Activated CD8-positive, alpha-beta T cell treated with anti-CD3 and anti-CD28 coated beads, Interleukin-2, amount 10 ng/mL, durations not matched to agents 7 days and 5 days (primary cell): ENCODE measurements at places on chromosomes 12 and 14.

DNA sequence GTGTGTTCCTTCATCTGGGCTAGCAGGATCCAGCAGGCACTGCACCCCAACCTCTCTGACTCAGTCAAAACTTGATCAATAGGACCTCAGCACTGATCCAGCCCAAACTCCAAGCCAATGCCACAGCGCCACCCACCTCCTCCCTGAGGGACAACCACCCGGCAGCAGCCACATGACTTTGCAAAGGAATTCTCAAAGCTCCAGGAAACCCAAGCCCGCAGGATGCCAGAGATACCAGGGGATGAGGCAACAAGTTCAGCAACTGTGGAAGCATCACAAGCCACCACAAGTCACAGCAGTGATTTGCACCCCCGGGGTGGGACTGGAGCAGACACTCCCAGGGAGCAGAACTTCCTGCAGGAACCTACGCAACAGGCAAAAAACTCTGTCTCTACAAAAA lies 37.3 kb downstream of the ACTN1 start:
- H3K4me3 ChIP-seq: no peak overlapping the region
- DNase-seq: no peak
- H3K27me3 ChIP-seq: no peaks in the 10 kb centered on the region
- no peak overlapping the region for H3K27ac ChIP-seq
- peaks cover 2% of the 10 kb centered on the region for H3K36me3 ChIP-seq
- H3K4me1 ChIP-seq: peaks cover 60% of the 10 kb centered on the region

- peaks cover 11% of the 10 kb centered on the region for H3K4me1 ChIP-seq
- H3K27ac ChIP-seq: peak overlapping the region; percentile 81
- H3K4me3 ChIP-seq: no peak overlapping the region
- H3K27me3 ChIP-seq: no peaks in the 10 kb centered on the region
- peak; percentile 68 for DNase-seq
- H3K36me3 ChIP-seq: peaks cover 21% of the 10 kb centered on the region
Observed at GRCh38 chr12:112303004-112303403, 79.2 kb downstream of the HECTD4 start.

DNA sequence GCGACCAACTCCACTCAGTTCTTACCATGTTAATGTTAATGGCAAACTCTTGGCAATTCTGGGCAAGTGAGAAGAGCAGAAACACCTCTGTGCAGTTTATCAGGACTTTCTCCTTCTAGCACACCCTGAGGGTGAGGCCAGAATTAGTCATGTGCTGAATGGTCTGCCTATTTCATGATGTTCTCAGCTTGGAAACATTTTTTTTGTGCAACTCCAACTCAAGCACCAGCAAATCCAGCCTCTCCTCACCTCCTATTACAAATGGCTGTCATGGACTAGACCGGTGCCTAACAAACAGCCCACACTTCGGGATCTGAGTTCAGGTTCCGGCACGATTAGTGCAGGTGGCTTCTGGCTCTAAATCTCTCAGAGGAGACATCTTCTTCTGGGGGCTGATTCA lies 246.0 kb downstream of the ZFP36L1 start:
- no peak overlapping the region for H3K4me3 ChIP-seq
- no peaks in the 10 kb centered on the region for H3K27me3 ChIP-seq
- DNase-seq: no peak
- H3K36me3 ChIP-seq: no peaks in the 10 kb centered on the region
- no peaks in the 10 kb centered on the region for H3K4me1 ChIP-seq
- H3K27ac ChIP-seq: no peak overlapping the region

GRCh38 chr12:112418273-112418607 lies 507 bp upstream of the PTPN11 start:
- H3K27ac ChIP-seq: peak overlapping the region; percentile 98
- H3K4me3 ChIP-seq: peak overlapping the region; percentile 96
- DNase-seq: no peak

- no peak overlapping the region for H3K27ac ChIP-seq
- H3K36me3 ChIP-seq: no peaks in the 10 kb centered on the region
- no peak overlapping the region for H3K4me3 ChIP-seq
- peaks cover 28% of the 10 kb centered on the region for H3K4me1 ChIP-seq
- peaks cover 31% of the 10 kb centered on the region for H3K27me3 ChIP-seq
Observed at GRCh38 chr14:54691525-54692283, 124.8 kb downstream of the SAMD4A start.

DNA sequence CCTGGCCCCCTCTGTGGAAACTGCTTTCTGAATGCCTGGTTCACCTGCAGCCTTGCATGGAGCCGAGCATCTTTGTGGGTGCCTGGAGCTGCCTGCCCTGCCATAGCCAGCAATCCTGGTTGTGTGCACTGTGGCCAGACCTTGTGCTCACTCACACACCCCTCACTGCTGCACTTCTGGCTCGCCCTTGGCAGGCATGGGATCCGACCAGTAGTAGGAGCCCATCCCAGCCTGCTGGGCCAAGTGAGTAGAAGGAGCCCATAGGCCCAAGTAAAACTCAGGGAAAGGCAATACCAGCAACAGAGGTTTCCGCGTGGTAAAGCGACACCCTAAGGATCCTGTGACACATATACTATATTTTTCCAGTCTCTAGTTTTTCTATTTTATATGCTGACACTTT lies 270.0 kb upstream of the NAV3 start:
- H3K36me3 ChIP-seq: no peaks in the 10 kb centered on the region
- no peak overlapping the region for H3K27ac ChIP-seq
- no peak for DNase-seq
